ENCODE measurements at places on chromosomes 5 and 9.

- DNase-seq = no peak
These were observed 35.4 kb downstream of the PRLR start for GRCh38 chr5:35194635-35195471.

- no peak for DNase-seq
These were observed 152.1 kb downstream of the CRB2 start for GRCh38 chr9:123508048-123508447.

GRCh38 chr9:101117161-101117560 lies 88.6 kb downstream of the PLPPR1 start:
- no peak for DNase-seq

- DNase-seq = no peak
These were observed 24.4 kb downstream of the WDR36 start for GRCh38 chr5:111116550-111116949.

- no peak for DNase-seq
These were observed 7.0 kb downstream of the MAST4 start for GRCh38 chr5:66603164-66603563.

DNA sequence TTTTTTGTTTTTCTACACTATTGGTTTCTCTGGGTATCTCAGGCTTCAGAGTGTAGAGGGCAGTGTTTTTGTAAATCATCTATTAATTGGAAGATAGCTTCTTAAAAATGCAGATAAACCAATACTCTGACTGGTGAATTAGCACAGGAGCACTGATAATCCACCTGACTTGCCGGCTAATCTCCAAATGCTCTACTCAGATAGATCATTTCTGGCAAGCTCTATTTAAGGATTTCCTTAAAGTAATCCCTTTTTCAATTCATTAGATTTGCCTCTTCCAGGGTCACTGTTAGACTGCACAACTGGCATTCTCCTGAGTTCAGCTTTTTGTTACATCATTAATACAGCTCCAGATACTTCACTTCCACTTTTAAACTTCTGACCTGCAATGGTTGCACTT lies 1390.3 kb upstream of the NUDT12 start:
- no peak for DNase-seq

DNA sequence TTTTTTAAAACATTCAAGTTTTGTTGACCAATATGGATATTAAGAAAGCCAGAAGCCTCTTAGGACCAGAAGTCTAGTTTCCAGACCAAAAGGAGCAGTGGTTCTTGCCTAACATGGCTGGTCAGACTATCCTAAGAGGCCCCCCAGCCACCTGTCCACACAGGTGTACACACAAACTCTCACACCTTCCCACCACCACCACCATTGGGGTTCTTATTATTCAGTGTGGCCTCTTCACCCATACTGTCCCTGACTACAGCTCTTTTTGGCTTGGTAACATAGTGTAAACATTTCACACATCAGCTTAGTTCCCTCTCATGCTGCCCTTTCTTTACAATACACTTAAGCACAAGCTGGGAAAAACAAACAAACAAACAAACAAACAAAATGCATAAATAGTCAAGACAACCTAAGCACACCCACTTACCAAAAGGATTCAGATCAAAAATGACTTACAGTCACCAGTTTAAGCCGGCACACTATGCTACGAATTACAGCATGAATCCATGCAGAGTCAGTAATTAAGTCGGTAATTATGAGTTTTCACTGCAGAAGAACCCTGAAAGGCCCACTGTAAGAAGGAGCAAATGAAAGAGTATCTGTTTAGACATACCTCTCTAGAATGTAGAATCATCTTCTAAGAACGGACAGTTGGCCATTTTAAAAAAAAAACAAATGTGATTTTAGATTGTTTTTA lies 9.5 kb downstream of the LHFPL2 start:
- no peak for DNase-seq

GRCh38 chr5:89277816-89278215 lies 394.8 kb upstream of the MEF2C start:
- no peak for DNase-seq

Measured in non-pigmented ciliary epithelial cell (primary cell).